Aorta (tissue), 5 donors: ENCODE measurements at places on chromosomes 4 and X. TPM values are rescaled to one million over a fixed set of nuclear protein-coding genes. Genes with fewer than 3 reads are reported as not detected.

DNA sequence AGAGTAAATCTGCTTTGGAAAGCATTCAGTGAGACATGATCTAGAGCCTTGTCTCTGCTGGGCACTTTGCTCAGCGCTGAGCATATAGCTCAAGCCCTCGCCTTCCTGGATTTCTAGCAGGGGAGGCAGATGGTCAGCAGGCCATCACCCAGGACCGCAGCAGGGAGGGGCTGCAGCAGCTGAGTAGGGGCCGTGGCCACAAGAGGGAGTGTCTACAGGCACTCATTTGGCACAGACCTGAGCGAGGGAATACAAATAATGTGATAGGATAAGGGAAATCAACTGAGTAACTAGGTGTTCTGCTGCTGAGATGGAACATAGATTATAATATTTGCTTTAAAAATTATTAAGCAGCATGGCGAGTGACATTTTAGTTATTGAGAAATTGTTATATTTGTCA is 30.2 kb downstream of the OFD1 start:
- no peak for DNase-seq

GRCh38 chrX:37926700-37927099 is 79.3 kb upstream of the DYNLT3 start:
- no peak for DNase-seq

DNA sequence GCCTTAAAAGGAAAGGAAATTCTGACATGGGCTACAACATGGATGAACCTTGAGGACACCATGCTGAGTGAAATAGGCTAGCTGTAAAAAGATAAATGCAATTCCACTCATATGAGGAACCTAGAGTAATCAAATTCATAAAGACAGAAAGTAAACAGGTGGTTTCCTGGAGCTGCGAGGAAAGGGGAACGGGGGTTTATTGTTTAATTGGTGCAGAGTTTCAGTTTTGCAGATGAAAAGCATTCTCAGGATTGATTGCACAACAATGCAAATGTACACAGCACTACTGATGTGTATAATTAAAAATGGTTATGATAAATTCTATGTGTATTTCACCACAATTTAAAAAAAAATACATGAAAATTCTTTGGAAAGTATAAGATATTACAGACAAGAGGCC is 24.0 kb downstream of the PLRG1 start:
- no peak for DNase-seq

Gene SLC9B1
- total RNA-seq = 1.6 TPM

Gene NALF2
- total RNA-seq = 0.26 TPM

DNA sequence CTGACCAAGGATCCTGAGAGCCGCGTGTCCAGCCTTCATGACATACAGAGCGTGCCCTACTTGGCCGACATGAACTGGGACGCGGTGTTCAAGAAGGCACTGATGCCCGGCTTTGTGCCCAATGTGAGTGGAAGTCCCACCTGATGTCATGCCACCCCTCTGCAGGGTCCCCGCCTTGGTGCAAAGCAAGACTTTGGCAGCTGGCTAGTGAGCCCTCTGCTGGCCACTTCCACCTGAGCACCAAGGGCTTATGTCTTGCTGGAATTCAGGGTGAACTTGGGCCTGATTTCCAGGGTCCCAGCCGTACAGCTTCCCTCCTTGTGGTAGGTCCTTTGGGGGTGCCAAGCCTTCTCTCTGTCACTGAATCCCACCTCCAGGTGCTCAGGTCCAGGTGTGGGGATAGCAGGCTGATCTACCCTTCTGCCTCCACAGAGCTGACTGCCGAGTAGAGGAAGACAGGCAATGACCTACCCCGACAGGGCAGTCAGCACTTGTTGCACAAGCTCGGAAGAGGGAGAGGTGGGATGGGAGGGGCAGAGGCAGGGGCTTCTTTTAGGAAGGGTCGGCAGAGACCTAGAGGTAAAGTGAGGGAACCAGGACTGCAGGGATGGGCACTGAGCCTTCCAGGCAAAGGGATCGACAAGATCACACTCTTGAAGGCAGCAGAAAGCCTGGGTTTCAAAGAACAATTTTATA is 248.1 kb downstream of the EVC2 start:
- DNase-seq = no peak

Gene CLDN22
- total RNA-seq = not detected

GRCh38 chr4:145171911-145172310 is 8.5 kb downstream of the OTUD4 start:
- DNase-seq = no peak
